Cardiac fibroblast (primary cell): ENCODE measurements at places on chromosomes 4 and X.

DNA sequence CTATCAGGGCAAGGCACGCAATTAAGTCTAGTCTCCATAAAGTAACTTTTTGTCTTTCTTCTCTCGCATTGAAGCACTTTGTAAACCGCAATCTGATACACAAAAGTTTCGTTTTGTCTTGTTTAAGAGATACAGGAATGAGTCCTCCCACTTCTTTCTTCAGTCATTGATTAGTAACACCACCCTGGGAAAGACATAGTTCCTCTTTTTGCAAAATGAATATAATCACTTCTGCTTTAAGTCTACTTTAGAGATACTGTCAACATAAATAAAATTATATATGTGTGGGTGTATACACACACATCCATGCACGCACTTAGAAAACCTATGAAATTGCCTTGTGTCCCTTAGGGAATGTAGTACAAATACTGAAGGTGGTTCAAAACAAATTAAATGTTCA lies 11.7 kb downstream of the COQ2 start:
- no peak for DNase-seq

DNA sequence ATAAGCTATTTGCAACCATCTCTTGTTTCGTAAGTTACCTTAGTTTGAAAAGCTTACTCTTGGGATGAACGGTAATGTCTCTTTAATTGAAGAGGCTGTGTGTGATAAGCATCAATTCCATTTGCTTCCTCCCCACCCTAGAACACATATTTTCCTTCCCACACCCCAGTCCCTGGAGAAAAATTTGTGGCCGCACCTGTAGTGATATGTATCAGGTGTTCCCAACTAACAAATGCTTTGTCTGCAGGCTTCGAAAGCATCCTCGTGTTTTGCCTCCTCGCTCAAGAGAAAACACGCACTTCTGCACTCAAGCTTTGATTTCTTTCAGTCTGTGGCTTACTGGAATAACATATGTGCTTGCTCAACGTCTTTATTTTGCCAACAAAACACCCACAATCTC lies 143.8 kb upstream of the OTUD4 start:
- no peak for DNase-seq

DNA sequence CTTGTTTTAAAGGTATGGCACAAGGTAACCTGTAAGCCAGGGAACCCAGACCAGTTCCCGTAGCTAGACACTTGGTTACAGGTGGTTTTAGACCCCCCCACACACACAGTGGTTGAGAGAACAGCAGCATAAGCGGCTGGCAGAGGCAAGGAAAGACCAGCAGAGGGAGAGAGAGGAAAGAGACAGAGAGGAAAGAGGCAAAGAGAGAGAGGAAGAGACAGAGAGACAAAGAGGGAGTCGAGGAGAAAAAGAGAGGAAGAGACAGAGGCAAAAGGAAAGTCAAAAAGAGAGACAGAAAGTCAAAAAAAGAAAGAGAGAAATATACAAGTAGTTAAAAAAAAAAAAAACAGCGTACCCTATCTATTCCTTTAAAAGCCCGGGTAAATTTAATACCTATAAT lies 19.5 kb upstream of the PCSK1N start:
- peak; percentile 31 for DNase-seq

GRCh38 chrX:38516196-38516774 lies 45.1 kb upstream of the TSPAN7 start:
- DNase-seq = no peak

- no peak for DNase-seq
These were observed 145.1 kb downstream of the NHS start for GRCh38 chrX:17520016-17520615.

- DNase-seq = no peak
These were observed 879.7 kb downstream of the RPA4 start for GRCh38 chrX:97763391-97763790.

DNA sequence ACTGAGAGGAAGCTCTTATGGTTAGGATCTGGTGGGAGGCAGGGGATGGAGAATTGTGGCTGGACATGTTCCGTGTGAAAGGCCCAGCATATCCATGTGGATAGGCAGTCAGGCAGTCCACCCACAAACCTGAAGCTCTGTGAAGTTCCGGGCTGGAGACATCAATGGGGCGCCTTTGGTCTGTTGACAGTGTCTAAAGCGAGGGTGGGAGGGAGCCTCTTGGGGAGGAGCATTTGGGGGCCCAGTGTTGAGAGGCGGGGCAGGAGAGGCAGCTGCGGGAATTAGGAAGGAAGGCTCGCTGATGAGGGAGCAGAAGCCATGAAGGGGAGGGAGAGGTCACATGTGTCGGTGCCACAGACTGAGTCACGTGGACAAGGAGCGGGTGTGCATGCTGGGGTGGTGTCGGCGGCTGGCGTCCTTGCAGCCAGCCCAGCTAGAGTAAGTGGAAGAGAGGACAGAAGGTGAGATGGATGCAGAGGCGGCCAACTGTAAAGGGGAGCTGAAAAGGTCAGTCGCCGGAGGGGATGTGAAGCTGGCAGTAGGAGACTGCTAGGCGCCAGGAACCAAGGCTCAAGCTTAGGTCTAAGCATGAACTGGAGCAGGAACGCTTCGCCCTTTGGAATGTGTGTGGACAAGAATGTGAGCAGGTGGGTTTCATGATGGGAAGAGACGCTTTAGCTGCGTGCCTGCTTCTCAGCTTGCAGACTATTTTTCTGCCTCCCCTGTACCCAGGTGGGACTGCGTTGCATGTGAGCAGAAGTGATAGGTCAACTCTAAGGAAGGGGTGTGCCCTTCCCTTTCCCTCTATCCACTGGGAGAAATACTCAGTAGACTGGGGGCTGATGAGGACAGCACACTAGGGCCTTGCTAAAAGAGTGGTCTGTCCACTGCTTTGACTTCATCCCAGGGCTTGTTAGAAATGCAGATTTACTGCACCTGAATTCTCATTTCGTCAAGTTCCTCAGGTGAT lies 44.0 kb upstream of the TLR2 start:
- DNase-seq = no peak
